ENCODE measurements at places on chromosomes 11 and 22. TPM values are rescaled to one million over a fixed set of nuclear protein-coding genes. Genes with fewer than 3 reads are reported as not detected.

- no peak for DNase-seq
Observed at GRCh38 chr11:63494975-63495374, 4.0 kb upstream of the PLAAT5 start.

DNA sequence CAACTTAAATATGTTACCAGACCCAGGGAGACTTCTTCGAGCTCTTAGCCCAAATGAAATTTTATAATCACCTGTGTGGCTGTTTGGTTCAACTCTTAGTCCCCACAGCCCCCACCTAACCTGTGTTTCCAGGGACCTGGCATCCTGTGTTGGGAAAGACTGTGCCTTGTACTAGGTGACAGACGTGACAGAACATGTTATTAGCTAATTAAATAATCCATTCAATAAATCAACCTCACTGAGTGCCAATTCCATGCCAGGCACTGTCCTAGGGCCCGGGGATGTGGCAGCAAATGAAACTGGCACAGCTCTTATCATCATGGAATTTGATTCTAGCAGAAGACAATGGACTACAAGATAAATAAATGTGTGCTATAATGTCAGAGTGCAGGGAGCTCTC lies 431.9 kb downstream of the MIAT start:
- no peak for DNase-seq

GRCh38 chr11:66878474-66878873 lies 21.6 kb downstream of the LRFN4 start:
- DNase-seq: peak; percentile 35

- no peak for DNase-seq
Observed at GRCh38 chr22:43726322-43726721, 85.8 kb downstream of the EFCAB6 start.

GRCh38 chr22:47175151-47176025 lies 412.9 kb downstream of the TBC1D22A start:
- peak; percentile 40 for DNase-seq

DNA sequence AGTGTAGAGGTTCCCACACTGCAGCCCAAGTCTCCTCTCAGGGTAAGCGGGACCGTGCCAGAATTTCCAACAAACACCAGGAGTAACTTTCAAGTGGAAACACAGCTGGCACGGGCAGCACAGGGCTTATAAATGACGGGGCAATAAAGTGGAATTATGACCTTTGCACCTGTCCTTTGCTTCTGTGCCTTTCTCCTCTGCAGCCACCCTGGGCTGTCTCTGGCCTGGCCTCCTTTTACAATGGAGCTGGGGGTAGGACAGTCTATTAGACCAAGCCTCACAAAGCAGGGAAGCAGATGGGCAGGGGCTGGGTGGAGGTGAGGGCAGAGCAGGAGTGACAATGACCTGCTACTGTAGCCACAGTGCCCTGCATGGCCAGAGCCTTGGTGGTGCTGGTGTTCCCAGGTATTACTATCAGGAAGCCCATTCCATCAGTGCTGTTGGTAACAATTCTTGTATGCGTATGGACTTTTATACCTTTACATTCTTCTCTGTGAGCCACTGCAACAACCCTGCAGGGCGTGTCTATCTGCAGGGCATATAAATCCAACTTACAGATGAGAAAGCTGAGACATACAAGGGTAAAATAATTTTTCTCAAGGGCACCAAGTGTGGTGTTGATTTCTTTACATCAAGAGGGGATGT lies 387.8 kb downstream of the CTTN start:
- no peak for DNase-seq

GRCh38 chr22:39528681-39529486 lies 3.7 kb downstream of the RPS19BP1 start:
- peak; percentile 79 for DNase-seq

GRCh38 chr22:40509401-40510134 lies 127.0 kb downstream of the MRTFA start:
- DNase-seq: no peak

GRCh38 chr11:106917973-106918372 lies 100.3 kb downstream of the GUCY1A2 start:
- DNase-seq: no peak

DNA sequence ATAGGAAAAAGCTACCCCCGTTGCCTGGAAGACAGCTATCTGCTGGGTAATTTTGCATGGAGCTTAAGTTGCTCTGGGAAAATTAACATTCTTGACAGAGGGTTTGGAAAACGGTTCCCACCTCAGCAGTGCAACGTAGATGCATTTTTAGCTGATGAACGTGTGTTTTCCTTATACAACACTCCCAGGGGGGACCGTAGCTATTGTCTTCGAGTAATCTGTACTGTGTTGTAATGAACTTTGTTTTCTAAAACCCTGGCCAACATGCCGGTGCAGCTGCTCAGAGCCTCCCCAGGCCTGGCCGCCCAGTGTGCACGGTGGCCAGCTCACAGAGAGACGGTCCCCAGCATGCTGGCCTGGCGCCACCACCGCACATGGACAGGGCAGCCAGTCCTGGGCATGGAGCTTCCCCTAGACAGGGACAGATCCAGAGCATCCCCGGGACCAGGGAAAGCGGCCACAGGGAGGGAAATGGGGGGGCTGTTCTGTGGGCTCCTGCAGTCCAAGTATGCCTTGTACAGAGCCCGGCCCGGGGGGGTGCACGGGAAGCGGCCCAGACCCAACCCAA lies 2.2 kb downstream of the TNNT3 start:
- DNase-seq: peak; percentile 67

DNA sequence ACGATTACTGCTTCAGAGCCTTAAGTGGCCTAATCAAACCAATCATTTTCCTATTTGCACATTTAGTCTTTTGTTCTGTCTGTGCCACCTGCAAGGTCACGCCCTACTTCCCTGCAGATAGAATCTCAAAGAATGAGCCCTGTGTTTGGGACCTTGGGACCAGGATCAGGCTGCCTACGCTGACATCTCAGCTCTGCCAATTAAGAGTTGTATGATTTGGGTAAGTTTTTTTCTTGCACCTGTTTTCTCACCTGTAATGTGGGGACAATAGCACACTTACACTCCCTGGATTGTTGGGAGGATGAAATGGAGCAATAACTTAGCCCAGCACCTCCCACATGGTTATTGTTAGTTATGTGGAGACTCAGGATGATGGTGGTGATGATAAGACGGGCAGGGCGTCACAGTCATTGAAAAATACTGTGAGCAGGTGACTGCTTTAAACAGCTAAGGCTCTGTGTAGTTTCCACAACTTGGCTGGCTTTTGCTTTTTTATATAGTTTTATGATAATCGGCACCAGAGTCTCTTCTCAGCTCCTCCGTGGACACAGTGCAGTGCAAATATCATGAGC lies 155.0 kb downstream of the ADAMTS15 start:
- DNase-seq: no peak

DNA sequence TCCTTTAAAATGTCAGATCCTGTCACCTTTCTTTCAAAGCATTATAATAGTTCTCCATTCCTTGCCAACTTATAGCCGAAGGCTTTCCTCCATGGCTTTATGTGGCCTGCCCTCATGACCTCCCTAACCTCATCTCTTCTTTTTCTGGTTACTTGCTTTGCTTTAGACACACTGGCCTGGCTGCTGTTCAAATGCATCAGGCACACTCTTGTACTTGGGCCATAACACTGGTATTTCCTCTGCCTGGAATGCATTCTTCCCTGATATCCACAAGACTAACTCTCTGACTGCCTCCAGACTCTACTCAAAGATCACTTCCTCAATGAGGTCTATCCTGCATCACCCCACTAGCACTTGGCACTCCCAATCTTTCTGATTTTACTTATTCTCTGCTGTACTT lies 710.3 kb downstream of the KCNA4 start:
- DNase-seq: no peak

GRCh38 chr11:46914363-46914762 lies 4.0 kb downstream of the LRP4 start:
- no peak for DNase-seq

GRCh38 chr11:119091966-119092879 lies 7.5 kb downstream of the HMBS start:
- no peak for DNase-seq

GRCh38 chr11:86440305-86440716 lies 65.6 kb downstream of the CCDC81 start:
- DNase-seq: no peak

GRCh38 chr11:78069465-78069864 lies 5.8 kb downstream of the THRSP start:
- DNase-seq: no peak

DNA sequence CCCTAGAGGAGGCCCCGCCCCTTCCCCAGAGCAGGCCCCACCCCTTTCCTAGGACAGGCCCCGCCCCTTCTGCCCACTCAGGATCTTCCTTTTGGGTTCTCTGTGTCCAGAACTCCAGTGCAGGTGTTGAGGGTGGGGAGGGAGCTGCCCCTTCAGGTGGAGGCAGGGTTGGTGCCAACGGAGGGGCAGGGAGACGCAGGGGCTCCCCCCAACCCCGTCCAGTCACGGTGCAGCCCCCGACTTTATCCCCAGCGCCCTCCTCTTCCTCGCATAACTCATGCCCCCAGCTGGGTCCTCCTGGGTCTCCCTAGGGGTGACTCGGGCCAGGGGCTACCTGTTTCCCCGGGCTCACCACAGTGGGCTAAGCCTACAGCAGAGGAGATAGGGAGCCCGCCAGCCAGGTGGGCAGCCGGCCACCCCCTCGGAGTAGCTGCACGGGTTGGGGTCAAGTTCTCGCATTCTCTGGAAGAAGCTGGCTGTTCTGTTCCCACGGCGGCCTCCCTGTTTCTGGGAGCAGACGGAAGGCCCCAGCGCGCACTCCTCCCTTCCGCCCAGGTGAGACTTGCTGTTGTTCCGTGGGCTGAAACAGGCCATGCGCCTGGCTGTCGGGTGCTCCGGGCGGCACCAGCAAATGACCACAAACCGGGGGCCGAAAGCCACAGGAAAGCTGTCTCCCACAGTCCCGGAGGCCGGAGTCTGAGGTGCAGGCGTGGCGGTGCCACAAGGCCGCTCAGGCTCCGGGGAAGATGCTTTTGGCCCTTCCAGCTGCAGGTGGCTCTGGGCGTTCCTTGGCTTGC lies 38.9 kb downstream of the MUC2 start:
- DNase-seq: no peak

DNA sequence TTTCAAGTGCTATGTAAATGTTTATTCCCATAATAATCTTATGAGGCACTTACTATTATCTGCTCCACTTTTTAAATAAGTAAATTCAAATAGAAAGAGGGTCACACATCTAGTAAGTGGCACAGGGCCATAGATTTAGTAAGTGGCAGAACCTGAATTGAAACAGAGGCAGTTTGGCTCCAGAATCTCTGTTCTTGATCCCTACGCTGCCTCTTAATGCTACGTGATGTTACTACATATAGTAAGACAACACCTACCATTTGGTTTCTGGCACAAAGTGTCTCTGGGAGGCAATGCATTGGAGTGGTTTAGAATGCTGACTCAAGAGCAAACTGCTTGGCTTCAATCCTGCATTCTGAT lies 1018.3 kb downstream of the DLG2 start:
- DNase-seq: no peak

DNA sequence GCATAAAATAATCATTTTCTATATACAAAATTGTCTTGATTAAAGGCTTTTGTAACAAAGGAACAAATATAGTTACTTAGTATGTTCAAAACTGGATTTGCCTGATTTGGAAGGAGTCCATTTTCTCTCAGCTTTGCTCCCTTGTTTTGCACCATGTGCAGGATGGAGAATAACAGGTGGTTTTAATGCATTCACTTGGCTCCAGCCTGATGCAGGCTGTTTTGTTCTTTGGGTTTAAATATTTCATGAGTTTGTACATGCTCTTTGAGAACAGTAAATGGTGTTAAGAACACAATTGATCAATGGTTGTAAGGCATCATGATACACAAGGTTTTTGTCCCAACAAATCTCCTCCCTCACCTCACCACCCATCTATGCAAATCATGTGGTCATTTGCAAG lies 886.9 kb upstream of the CCDC90B start:
- DNase-seq: no peak

GRCh38 chr11:47399860-47400767 lies 8.3 kb upstream of the SLC39A13 start:
- no peak for DNase-seq

DNA sequence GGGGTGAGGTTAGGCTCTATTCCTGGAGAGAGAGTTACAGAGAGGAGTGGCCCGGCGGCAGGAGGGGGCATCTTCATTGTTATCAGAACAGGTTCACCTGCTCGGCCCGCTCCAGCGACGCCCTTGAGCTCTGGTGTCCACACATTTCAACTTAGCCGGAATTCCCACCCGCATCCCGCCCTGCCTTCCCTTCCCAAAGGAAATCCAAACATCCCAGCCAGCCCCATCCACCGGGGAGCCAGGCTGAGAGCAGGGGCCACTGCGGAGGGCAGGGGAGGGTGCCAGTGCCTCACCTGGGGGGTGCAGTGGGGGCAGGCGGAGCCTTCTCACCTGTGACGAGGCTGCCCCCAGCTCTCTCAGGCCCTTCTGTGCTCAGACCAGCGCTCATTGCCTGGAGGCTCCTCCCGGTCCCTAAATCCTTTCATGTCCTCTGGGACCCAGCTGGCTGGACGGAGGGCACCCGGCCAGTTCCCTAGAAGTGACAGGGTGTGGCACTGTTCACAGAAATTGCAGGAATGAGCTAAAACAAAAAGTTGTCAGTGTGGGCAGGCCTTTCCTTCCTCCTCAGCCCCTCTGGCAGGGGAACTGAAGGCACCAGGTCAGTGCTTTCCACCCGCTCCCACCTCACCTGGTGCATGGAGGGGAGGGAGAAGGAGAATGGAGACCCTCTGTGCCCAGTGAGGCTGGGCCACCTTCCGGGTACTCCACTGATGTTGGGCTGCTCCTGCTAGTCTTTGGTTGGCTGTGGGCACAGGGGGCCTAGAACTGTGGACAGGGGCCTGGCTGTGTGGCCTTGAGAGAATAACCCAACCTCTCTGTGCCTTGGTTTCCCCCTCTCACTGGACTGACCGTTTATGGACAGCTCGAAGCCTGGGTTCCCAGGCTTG lies 2.2 kb upstream of the MRGPRG start:
- no peak for DNase-seq

- DNase-seq: no peak
Observed at GRCh38 chr11:8282631-8283030, 19.0 kb upstream of the LMO1 start.

TESMIN gene
- 6.7 TPM for total RNA-seq

OR8A1 gene
- not detected for total RNA-seq

RAG1 gene
- total RNA-seq: 0.45 TPM

RAB3IL1 gene
- total RNA-seq: 1.8 TPM

OR5A2 gene
- not detected for total RNA-seq

FGF3 gene
- not detected for total RNA-seq

FOLR1 gene
- 0.29 TPM for total RNA-seq

TUBA8 gene
- 0.91 TPM for total RNA-seq

ARFIP2 gene
- 14.0 TPM for total RNA-seq

OR8D4 gene
- total RNA-seq: not detected

PRG2 gene
- total RNA-seq: not detected

THY1 gene
- 7.4 TPM for total RNA-seq

TREH gene
- not detected for total RNA-seq

TRIM51 gene
- not detected for total RNA-seq

CADM1 gene
- 4.1 TPM for total RNA-seq

TBX10 gene
- not detected for total RNA-seq

MMP1 gene
- 0.29 TPM for total RNA-seq

CCDC188 gene
- total RNA-seq: 0.84 TPM

MN1 gene
- 4.5 TPM for total RNA-seq

ACTN3 gene
- total RNA-seq: not detected

F2 gene
- total RNA-seq: not detected

NAALAD2 gene
- total RNA-seq: not detected
